ENCODE measurements at places on chromosomes 5 and 9.
A peak's percentile ranks its signal among the peaks of the same experiment; 100 is the strongest.

GRCh38 chr5:133241179-133242092, 189.6 kb downstream of the HSPA4 start:
- DNase-seq, result no peak

DNA sequence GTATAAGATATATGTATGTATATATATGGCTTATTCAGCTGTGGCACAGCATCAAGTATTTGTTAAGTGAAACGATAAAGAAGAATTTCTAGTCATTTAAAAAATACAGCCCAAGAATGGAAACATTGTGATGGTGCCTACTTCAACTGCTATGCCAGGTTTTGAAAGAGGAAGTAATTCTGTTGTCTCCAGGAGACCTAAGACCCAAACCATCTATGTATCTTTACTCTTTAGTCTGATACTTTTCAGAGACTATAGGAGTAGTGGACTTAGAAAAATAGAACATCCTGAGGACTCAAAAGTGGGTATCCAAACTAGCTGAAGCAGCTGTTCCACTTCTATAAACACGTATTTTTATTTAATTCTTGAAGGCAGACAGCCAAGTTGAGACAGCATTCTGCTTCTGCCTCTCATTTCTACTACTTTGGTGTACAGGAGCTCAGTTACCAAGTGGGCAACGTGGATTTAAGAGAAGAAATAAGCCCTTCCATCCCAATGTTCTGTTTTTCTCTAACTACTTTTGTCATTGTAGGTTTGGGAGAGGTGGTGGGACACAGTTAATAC, 110.7 kb downstream of the RPS23 start:
- no peak for DNase-seq

DNA sequence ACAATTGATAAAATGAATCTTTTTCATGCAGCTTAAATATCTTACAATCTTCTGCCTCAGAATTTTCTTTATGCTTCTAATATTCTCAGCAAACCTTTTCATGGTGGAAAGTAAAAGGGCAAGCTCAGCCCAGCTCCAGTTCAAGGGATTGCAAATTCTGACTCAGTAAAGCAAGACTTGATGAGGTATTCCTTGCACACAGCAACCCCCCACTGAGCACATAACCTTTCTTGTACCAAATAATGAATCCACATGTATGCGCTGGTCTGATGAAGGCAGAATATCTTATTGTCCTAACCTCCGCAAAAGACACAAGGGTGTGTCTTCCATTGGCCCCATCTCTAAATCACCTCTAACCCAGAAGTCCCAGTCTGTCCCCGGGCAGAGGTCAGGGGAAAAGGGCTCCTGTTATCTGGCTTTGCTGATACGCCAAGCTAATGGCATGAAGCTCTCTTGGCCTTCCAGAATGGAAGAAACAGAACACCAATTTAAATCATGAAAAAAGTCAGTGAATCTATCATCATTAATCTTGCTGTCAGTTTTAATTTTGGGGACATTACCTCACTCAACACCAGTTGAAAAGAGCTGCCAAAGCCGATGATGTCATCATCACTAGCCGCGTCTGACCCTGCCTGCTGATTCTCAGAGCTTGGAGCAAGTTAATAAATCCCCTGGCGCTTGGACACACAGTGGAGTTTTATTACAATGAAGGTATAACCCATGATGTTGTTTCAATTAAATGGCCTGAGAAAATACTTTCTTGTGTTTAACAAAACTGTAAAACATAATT, 592.5 kb upstream of the CLINT1 start:
- DNase-seq, result no peak

DNA sequence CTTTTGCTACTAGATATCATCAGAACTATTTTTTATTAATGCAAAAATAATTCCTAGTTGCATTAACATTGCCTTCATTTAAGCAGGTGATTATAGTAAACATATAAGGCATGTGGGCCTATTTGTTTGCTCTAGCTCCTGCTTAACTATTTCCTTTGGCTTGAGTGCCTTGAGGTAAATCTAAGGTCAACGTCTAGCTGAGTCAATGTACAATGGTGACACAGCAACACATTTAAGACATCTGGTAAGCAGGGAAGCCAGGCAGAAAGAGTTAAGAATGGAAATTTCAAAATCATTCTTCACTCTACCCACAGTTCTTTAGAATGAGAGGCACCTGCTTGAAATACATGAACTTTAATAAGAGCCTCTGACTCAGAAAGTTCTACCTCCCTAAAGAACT, 111.9 kb upstream of the FST start:
- DNase-seq, result no peak

- no peak for DNase-seq
These were observed 17.1 kb downstream of the RNF44 start for GRCh38 chr5:176519810-176520720.

DNA sequence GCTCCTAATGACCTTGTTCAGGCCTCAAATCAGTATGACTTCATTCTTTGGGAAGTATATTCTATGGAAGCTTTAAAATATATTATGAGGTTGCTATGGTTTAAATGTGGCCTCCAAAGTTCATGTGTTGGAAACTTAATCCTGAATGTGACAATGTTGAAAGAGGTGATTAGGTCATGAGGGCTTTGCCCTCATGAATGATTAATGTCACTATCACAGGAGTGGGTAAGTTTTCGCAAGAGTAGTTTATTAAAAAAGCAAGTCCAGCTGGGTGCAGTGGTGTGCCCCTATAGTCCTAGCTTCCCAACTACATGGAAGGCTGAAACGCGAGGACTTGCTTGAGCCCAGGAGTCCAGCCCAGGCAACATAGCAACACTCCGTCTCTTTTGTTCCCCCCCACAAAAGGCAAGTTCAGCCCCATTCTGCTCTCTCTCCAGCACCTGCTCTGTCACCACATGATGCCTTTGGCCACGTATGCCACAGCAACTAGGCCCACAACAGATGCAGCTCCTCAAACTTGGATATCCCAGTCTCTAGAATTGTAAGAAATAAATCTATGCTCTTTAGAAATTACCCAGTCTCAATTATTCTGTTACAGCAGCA, 105.3 kb downstream of the SIL1 start:
- no peak for DNase-seq

DNA sequence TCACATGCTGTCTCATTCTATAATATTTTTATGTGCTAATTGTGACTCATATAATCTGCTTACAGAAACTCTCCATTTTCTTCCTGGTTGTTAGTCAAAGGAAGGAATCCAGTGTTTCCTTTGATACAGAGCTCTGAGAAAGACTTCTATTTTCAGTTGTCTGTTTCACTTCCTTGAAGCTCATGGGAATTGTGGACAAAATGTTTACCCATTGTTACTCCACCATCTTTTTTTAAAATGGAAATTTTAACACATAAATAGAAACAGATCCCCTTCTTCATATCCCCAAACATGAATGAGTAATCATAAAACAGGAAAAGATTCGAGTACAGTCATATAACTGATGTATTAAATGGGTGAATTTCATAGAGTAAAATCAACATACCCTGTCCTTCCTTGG, 42.0 kb upstream of the KCNN2 start:
- DNase-seq, result no peak

DNA sequence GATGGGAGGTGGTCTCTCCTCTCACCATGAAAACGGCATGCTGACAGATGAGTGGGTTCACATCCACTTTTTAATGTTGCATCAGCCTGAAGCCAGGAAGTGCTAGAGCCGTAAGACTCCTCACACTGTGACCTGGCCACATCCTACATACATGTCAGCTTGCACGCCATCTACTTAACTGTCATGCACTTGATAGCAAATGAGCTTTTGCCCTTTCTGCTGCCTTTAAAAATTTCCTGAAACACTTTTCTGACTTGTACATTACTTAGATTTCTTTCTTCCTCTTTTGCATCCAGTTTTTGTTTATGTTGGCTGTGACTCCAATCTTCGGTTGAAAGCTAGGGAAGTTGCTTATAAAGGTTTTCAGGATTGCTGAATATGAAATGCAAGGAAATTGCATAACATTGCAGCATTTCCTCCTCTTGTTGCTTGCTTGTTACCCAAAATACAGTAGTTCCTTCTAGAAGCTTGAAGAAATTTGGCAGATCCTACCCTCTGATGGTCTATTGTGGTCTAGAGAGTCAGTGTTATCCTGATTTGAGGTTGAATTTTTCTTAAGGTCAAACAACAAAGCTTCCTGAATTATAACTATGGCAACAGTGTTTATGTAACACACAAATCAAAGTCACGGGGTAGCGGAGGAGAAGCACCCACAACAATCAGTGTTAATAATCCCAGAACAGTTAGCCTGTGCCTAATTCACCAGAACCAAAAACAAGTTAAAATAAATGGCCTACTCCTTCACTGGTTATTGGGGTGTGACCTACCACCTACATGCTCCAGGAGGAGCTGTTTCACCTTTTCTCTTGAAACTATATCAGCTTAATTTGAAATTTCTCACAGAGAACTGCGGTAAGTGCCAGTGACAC, 232.5 kb downstream of the ARHGAP26 start:
- no peak for DNase-seq

- DNase-seq, result no peak
These were observed 21.8 kb upstream of the SARDH start for GRCh38 chr9:133759946-133760345.

DNA sequence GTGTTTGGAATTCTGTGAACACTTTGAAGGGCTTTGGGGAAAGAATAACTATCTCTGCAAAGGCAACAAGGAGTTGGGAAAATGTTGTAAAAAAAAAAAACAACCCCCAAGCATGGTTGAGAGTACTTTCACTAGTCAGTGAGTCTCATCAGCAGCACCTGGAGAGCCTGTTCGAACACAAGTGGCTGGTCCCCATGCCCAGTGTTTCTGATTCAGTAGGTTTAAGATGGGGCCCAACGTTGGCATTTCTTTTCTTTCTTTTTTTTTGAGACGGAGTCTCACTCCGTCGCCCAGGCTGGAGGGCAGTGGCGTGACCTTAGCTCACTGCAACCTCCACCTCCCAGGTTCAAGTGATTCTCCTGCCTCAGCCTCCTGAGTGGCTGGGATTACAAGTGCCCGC, 59.5 kb downstream of the KLF4 start:
- no peak for DNase-seq

DNA sequence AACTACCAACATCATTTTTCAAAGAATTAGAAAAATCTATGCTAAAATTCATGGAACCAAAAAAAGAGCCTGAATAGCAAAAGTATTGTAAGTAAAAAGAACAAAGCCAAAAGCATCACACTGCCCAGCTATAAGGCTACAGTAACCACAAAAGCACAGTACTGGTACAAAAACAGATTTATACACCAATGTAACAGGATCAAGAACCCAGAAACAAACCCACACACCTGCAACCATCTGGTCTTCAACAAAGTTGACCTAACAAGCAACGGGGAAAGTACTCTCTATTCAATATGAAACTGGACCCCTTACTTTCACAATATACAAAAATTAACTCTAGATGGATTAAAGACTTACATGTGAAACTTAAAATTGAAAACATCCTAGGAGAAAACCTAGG, 94.2 kb upstream of the TARS1 start:
- no peak for DNase-seq

DNA sequence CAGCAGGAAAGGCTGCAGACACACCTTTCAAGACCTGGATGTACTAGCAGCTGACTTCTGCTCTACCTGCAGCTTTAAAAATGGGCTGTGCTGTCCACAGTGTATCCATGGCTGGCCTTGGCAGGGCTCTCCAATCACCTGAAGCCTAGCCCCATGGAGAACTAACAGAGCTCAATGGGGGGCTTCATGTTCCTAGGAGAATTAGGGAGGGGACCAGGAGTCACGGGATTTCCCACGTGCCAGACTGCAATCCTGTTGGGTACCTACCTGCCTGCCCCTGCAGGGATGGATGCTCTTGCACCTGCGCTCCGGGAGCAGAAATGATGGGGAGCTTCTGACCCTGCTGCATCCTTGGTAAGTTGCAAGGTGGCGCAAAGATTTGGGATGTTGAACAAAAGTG, 462.1 kb downstream of the ICE1 start:
- no peak for DNase-seq

- DNase-seq, result no peak
These were observed 82.5 kb downstream of the NFIB start for GRCh38 chr9:14231196-14231990.

DNA sequence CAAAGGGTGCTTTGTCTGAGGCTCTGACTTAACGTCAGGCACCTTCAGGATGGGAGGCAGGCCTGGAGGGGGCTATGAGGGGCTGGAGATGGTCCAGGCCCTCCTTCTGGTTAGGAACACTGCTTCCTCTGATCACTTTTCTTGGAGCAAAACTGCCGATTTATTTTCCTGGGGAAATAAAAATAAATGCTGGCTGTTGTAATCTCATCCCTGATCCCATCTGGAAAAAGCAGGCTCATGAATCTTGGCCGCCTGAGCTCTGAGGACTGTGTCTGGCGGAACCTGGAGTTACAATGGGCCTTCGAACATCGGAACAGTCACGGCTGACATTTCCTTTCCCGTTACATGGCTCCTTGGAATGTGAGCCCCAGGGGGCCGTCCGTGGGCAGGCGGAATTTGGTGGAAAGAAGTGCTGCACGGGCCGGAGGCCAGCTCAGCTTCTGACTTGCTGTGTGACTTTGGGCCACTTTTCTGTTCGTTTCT, 157.8 kb downstream of the RGS3 start:
- DNase-seq, result no peak

DNA sequence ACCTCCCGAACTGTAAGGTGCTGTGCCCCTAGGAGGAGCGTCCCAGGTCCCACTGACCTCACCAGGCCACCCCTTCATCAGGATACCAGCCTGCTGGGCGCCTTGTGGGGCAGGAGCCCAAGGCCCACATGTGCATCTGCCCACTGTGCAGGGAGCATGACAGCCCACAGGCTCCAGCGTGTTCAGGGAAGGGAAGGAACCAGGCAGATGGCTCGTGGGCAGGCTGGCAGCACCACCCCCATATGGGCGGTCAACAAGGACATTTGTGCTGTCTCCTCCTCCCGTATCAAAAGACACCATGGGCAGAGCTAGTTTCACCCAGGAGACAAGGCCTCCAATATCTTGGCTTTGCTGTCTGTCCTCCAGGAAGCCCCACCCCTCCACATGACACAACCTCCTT, 85.5 kb upstream of the PPP1R26 start:
- DNase-seq, result no peak

DNA sequence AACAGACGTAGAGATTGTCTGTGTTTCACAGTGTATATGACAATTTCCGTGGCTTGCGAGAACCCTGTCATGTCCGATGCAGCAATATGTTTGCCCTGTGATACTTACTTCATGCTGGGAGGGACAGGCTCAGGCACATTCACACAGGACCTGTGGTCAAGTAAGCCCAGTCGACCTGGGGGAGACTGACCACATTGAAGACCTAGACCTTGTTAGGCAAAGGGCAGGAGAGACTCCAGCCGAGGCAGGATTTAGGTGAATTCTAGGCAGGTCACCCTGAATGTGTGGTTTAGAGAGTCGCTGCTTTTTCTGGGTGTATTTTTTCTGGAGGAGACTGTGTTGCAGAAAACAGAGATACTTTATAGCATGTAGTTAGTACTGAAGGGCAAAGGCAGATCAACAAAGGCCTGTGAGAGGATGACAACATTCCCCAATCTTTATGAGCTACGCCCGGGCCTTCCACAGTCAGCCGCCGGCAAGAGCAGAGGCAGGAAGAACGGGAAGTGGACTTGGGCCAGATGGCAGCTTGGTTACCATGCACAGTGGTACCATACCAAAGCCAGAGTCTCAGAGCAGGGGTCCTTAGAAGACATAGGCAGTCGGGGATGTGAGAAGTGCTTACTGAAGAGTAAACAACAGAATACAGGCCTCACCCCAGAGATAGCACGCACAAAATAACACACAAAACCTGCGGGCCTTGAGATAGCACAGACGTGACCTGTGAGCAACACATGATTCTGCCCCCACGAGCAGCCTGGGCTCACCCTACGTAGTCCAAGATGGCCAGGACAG, 220.7 kb downstream of the CACNA1B start:
- peak; percentile 43 for DNase-seq

Measured in type B pancreatic cell (in vitro differentiated cells).